Stimulated activated CD4-positive, alpha-beta T cell treated with anti-CD3 and anti-CD28 coated beads, TNF-alpha, amount 100 ng/mL, for 1 hour (primary cell): ENCODE measurements at places on chromosomes 1 and 21.

DNA sequence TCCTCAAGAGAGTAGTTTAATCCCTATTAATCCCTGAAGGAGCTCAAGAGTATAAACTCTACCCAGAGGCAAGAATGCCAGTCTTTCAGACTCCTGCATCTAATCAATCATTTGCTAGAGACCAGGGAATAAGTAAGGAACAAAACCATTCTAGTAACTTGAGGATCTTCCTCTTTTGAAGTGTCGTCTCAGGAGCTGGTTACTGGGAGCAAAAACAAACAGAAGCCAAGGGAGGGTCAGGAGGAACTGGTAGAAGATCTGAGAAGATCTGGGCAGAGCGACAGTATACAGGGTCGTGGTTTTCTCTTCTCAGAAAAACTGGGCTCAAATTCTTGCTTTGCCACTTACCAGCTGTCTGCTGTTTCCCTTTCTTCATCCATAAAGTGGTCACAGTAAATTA, 69.3 kb downstream of the RPS6KA1 start:
- DNase-seq: no peak

DNA sequence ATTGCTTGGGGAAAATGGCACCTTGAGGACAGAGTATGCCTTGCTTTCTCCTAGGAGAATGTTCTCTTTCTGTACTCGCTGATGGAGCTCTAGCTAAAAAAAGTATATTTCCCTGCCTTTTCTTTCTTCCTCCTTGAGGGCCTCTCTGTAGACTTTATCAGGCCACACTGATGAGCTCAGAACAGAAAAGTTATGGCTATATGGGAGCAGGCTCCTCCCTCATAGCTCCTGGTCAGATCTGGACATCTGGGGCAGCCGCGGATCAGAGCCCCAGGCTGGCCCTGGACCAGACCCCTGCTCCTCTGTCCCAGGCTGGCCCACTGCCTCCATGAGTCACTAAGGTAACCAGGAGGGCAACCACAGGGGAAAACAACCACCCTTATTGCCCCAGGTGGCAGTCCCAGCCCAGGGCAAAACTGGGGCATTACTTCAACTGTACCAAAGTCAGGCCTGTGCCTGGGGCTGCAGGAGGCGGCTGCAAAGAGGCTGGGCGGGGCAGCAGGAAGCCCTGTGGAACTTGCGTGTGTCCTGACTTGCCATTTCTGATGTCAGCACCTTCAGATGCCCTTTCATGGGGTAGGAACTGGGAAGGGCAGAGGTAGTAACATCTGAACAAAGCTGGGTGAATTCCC, 26.3 kb upstream of the ZNF648 start:
- DNase-seq: no peak

DNA sequence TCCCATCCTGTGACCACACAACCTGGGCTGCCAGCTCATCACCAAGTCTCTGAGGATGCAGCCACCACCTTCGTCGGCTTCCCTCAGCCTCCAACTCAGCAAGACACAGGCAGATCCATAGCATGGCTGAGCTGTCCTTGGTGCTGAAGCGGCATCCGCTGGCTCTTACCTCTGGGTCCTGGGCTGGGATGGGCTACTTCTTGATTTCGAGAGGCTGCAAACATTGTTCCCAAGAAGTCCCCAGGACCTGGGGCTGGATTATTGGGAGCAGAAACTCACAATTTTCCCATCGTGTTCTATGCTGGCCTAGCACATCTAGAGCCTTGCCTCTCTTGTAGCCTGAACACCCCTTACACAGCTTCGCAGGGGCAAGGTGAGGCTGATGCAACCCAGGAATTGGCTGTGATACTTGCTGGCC, 24.9 kb upstream of the C1QA start:
- no peak for DNase-seq

GRCh38 chr1:3638027-3638426, 11.9 kb downstream of the WRAP73 start:
- DNase-seq: no peak

DNA sequence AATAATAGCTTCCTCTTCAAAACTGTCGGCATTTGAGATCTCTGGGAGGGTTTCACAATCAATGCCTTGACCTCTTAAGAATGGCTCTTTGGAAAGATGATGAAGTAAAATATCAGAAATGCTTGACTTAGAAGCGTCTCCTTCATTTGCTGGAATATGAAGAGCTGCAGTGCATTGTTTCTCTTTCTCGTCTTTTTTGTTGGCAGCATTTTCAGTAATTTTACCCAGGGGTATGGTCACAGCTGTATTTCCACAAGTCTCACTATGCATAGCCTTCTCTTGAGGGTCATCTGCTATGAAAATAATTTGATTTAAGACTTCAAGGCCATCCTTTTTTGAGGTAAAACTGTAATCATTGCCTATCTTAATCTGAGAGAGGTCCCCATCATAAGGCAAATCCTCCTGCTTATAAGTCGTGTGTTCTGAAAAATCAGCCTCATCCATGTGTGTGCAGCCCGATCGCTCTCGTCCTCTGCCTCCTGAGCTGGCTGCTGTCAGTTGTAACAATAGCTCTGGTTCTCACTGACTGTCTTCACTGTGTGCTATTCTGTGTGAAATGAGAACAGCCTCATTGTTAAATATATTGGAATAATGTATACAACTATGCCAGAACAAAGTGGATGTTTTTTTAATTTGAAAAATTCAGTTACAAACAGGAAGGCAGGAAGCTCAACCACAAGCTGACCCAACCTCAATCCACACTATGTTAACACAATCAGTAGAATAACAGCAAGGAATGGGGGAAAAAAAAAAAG, 4.5 kb downstream of the AKNAD1 start:
- no peak for DNase-seq

DNA sequence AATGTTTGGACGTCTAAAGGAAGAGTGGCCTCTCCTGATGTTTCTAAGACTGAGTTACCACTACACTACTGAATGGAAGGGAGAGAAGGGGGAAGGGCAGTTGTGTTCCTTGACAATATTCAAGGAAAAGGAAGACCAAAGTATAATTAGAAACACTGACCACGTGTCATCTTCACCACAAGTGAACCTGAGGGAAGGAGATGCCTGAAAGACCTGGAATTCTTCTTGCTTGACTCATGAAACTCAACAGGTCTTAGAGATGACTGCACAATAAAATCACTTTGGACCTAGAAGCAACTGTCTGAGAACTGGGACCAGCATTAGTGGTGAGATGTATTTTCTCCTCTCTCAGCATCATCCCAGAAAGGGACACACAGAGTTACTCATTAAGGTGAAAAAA, 56.7 kb downstream of the PTPN14 start:
- DNase-seq: no peak

DNA sequence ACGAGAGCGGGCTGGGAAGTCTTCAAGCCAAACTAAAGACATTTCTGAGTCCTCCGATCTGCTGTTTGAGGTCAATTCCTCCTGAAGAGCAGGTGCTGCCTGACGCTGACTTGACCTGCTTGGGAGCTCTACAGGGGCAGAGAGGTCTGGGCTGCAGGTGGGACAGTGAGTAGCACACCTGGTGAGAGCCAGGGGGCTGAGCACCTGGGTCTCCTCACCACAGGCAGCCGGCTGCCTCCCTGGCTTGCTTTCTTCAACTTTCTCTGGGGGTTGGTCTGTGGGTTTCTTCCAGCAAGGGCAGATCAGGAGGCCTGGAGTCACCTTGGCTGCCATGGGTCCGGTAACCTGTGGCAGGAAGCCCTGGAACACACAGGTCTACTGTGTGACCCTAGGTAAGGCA, 107.4 kb upstream of the EDN2 start:
- no peak for DNase-seq

DNA sequence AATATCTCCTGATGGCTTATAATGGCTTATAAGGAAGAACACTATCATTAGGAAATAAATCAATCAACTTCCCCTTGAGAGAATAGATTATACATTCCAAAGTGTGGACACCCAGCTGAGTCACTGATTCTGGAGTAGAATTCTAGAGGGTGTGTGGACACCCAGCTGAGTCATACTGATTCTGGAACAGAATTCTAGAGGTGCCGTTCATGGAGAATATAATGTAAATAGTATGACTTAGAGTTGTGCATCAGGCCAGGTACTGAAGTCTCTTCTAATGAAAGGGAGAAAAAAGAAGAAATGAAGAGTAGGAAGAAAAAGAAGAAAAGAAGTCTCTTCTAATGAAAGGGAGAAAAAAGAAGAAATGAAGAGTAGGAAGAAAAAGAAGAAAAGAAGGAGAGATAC, 2.4 kb upstream of the USP33 start:
- DNase-seq: no peak

GRCh38 chr1:166969074-166969677, 6.2 kb downstream of the ILDR2 start:
- DNase-seq: no peak

DNA sequence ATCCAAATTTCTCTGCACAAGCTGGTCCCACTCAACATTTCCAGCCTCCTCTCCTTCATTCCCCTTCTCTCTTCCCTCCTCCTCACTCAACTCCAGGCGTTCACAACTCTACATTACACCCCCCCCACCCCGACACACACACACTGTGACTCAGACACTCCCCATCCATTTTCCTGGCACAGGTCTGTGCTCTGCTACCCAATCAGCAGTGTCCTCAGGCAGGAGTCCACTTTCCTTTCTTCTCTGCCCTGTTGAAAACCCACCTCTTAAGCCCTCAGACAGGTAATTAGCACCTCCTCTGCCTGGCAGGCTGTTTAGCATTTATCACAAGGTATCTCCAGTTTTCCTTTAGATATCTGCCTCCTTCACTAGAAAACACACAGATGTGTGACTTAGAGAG, 8.8 kb upstream of the LMX1A start:
- DNase-seq: no peak

DNA sequence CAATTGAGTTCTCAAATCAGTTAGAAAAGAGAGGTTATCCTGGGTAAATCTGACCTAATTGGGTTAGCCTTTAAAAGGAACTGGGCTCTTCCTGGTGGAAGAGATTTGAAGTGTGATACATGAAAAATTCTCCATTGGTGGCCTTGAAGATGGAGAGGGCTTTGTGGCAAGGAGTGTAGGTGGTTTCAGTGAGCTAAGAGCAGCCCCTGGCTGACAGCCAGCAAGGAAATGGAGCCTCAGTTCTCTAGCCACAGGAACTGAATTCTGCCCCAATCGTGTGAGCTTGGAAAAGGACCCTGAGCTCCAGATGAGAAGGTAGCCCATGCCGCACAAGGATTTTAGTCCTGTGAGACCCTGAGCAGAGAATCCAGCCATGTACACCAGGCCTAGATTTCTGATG, 12.7 kb upstream of the HYI start:
- DNase-seq: no peak

- no peak for DNase-seq
Observed at GRCh38 chr21:43652616-43653015, 6.7 kb downstream of the HSF2BP start.

- no peak for DNase-seq
Observed at GRCh38 chr1:23188434-23188884, 19.8 kb upstream of the LUZP1 start.

GRCh38 chr1:8040586-8040985, 14.5 kb upstream of the ERRFI1 start:
- no peak for DNase-seq

GRCh38 chr1:101781201-101781831, 215.4 kb downstream of the OLFM3 start:
- no peak for DNase-seq

- no peak for DNase-seq
Observed at GRCh38 chr1:24294716-24295371, 24.3 kb upstream of the GRHL3 start.

DNA sequence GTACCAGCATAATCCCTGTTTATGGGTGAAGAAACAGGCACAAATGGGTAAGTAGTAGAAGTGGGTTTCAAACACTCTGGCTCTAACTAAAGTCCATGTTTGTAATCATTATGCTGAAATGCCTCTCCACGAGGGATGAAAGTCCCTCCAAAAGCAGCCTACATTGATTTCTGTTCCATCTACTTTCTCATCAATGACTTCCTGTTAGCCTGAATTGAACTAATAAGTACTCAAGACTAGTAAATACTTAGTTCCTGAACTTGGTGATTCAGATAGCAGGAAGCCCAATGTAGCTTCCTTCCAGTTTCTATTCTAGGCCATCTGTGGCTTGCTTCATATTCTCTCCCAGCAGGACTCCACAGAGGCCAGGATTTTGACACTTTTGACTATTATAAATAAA, 11.3 kb upstream of the BACH1 start:
- DNase-seq: no peak

GRCh38 chr1:109762821-109763645, 690 bp downstream of the EPS8L3 start:
- DNase-seq: no peak

- DNase-seq: no peak
Observed at GRCh38 chr1:64093941-64094340, 109.5 kb upstream of the UBE2U start.
